Renal cortex interstitium (tissue), 15 donors: ENCODE measurements at places on chromosomes 4 and X.

GRCh38 chrX:87728459-87728858 lies 210.9 kb downstream of the KLHL4 start:
- DNase-seq, result no peak

GRCh38 chr4:172651961-172652360 lies 516.6 kb upstream of the GALNT7 start:
- no peak for DNase-seq

DNA sequence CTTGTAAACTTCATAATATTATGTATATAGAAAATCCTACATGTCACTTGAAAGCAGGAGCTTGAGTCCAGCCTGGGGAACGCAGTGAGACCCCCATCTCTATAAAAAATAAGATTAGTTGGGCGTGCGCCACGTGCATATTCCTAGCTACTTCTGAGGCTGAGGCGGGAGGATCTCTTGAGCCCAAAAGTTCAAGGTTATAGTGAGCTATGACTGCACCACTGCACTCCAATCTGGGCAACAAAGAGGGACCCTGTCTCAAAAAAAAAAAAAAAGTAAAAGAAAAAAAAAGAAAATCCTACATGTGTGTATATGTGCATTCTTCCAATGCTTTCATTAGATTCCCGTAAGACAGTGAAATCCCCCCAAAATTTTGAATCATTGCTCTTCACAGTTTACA lies 1.7 kb downstream of the SEC31A start:
- DNase-seq, result no peak

- DNase-seq, result no peak
Observed at GRCh38 chrX:153763298-153763932, 634 bp upstream of the PLXNB3 start.

DNA sequence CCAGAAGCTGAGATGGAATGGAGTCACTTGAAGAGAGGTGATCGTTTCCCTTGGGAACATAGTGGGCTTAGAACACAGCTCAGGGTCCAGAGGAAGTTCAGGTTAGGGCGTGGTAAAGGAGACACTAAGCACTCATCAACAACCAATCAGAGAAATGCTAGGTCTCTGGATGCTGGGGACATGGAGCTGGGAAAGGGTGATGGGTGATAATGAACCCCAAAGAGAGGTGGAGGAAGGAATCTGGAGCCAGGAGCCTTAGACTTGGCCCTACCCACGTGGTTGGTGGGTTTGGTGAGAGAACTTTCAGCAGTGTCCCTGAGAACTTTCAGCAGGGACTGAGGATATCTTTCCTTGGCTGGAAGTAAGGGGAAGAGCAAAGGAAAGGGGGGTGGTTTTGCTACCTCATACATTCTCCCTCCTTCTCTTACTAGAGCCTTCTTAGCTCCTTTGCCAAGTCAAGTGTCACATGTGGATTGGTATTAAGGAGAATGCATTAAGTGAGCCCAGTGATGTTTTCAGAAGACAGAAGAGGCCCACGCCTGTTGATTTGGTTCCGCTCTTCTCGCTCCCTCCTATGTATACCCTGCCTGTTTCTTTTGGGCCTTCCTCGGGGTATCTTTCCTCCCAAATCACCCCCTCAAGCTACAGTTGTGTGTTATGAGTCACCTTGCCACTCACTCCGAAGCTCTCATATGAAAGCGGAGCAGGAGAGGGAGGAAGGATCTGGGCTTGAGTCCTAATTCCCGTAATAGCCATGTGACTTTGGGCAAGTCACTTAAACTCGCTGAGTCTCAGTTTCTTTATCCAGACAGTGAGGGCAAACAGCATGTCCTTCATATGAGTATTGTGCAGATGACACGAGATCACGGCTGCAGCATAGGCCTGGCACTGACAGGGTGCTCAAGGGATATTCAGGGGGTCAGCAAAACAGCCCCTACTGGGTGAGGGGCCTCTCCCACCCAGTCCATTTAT lies 63.1 kb downstream of the TSC22D3 start:
- no peak for DNase-seq

DNA sequence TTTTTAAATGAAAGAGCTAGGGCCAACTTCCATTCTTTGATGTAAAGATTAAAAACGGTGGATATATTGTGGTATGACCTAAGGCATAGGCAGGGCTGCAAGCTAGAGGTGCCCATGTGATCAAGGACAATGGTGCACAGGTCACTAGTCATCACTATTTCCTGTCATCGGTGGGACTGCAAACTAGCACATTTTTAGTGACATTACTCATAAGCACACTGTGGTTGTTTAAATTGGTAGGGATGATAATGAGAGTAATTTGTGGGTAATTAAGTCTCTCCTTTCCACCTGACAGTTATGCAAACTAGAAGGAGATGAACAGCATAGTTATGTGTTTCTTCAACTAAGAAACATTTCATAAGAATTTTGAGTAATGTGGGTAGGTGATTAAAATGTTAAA lies 85.4 kb downstream of the GPRIN3 start:
- DNase-seq, result no peak

- DNase-seq, result no peak
Observed at GRCh38 chr4:51890760-51891159, 47.8 kb downstream of the DCUN1D4 start.
